ENCODE measurements at places on chromosomes 3 and 15. TPM values are rescaled to one million over a fixed set of nuclear protein-coding genes. Genes with fewer than 3 reads are reported as not detected.
A peak's percentile ranks its signal among the peaks of the same experiment; 100 is the strongest.

UROC1 gene
- total RNA-seq = not detected

- no peak for DNase-seq
Observed at GRCh38 chr15:60518511-60518910, 39.6 kb upstream of the ICE2 start.

DNA sequence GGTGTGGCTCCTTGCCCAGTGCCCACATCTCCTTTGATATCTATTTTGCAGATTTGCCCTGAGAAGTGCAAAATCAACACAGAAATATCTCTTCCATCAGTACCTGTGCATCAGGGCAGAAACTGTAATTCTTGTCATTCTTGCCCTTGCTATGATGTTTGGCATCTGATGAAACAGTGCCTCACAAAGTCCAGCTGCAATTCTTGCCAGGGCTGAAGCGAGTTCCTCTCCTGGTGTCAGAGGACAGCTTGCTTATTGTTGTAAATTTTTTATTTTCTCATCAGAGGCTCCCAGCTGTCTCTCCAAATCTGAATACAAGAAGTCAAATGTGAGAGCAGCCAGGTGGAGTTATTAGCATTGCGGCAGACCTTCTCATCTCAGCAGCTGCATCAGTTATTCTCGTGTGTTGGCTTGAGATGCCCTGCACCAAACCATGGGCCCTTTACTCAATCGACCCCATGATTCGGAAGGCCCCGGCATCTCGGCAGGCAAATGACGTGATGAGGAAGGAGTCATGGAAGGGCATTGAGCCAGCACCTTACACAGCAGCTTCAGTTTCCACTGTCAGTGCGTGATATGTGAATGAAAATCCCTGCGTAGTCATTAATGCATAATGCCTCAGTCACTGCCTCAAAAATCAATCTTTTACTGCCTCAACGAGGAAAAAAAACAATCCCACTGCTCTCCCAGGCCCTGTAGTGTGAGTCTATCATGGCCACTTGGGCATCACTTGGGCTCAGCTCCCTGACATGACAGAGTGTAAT, 93.4 kb downstream of the CCNL1 start:
- peak; percentile 90 for DNase-seq

GOLGA6L7 gene
- not detected for total RNA-seq

GRCh38 chr3:149382101-149382467, 4.6 kb upstream of the TM4SF1 start:
- no peak for DNase-seq

GRCh38 chr15:84871428-84871985, 13.0 kb upstream of the SLC28A1 start:
- DNase-seq = no peak

DNA sequence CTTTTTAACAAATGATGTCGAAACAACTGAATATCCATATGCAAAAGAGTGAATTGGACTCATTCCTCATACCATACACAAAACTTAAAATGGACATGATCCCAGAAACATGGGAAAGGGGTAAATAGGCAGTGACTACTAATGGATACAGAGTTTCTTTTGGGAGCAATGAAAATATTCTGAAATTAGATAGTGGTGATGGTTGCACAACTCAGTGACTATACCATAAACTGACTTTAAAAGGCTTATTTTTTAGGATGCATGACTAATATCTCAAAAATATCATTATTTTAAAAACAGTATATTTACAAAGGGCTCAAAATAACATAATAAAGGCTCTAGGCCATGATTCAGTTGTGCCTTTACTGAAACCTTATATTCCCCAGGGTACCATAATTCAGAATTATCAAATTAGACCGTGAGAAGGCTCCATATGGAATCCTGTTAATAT, 16.3 kb upstream of the ATP13A3 start:
- DNase-seq = no peak

ANKUB1 gene
- total RNA-seq = not detected

DNA sequence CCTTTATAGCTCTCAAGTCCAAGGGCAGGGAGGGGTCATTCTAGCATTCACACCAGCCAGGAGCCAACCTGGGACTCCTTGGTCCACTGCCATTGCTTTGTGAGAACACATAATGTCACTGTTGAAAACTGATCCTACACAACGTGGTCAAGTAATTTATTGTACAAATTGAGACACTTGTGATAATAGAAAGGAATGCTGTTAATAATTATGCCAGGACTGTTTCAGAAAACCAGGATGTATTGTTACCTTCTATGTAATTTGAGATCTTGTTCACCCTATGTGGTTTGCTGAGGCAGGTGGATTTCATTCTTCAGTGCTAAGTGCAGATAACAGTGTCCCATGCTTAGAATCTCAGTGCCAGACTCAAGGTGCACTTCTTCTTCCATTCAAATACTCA, 33.3 kb downstream of the TMCO5A start:
- no peak for DNase-seq

DNA sequence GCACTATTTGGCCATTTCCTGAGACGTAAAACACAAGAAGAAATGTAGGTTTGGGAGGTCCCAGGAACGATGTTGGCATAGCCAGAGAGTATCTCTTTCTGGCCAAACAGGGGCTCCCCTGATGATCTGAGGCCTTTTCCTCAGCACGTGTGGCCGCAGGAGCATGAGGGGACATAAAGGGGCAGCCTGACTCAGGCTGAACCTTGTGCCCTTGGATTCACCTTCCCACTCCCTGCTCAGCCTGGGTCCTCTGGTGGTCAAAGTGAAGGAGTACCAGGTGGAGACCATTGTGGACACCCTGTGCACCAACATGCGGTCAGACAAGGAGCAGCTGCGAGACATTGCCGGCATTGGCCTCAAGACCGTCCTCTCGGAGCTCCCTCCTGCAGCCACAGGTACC, 10.6 kb downstream of the CAND2 start:
- DNase-seq = no peak

DNA sequence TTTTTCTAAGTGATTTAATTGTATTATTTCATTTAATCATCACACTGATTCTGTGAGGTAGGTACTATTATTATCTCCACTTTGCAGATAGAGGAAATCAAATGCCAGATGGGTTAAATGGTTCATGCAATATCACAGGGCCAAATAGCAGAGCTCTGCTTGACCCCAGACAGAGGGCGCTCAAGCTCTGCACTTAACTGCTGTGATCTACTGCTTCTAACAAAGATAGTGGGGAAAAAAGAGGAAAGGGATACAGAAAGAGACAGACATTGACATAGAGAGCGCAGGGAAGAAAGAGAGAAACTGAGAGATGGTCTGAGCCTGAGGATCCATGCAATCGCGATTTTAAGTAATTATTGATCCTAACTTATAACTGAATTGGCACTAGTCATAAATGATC, 279.1 kb upstream of the THRB start:
- DNase-seq = no peak

CD96 gene
- total RNA-seq = 0.45 TPM

DNA sequence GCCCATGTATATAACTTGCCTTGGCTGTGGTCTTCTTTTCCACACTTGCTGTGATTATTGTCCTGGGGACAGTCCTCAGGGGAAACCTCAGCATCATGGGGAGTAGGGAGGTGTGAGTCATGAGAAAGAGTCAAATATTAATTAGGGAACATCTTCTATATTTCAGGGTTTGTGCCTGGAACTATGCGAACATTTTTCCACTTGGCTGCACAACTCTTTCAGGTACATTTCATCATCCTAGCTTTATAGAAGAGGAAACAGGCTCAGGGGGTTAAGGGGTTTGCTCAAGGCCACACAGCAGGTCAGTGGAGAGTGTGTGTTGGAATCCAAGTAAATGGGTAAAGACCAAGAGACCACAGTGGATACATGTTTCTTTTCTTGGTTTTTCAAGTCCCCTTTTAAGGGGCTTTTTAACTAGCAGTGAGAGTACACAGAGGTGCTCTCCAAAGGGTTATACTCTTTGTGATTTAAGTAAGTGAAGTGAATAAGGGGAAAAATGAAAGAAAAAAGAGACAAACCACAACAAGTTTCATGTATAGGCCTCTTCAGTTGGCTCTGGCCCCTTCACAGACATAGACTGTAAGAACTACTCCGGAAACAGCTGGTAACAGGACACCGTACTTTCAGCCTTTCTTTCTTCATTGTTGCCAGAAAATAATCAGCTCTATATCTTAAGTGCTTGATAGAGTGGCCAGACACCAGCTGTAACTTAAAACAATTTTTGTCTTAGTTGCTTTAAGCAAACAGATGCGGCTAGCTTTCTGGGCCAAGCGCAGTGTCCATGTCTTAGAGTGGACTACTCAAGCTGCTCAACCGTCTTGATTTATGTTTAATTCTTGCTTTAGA, 64.6 kb downstream of the EEFSEC start:
- DNase-seq = no peak

- DNase-seq = no peak
Observed at GRCh38 chr3:141804778-141805639, 41.8 kb downstream of the GRK7 start.

GRCh38 chr3:65837604-65838003, 201.1 kb downstream of the MAGI1 start:
- DNase-seq = no peak

HYKK gene
- total RNA-seq = 8.6 TPM

- DNase-seq = no peak
Observed at GRCh38 chr3:126451511-126451910, 24.2 kb downstream of the ZXDC start.

- DNase-seq = no peak
Observed at GRCh38 chr15:74453925-74454763, 6.8 kb downstream of the UBL7 start.

TGFBR2 gene
- 202 TPM for total RNA-seq
